ENCODE measurements at places on chromosomes 4 and X.

DNA sequence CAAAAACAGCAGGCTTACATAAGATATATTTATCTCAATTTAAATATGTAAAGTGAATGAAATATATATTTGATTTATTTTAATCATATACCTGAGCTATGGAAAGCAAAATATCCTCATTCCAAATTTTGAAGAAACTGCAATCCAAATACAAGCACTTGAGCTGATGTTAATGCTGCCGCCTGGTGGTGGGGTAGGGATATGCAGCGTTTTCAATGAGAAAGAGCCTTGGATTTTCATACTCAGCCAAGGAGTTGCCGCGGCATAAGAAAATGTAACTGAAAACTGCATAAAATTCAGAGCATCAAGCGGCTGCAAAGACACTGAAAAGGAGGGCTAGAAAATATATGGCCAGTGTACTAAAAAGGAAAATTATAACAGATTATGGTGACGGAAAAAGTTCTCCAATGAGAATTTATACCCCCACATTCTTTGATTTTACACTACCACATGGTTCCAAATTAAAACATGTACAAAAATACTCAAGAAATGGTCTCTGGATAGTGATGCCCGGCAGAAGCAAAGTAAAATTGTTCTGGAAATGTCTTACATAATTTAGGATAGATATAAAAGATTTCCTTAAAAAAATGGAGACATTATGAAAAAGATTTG is 660.3 kb upstream of the PITX2 start:
- no peak for DNase-seq

DNA sequence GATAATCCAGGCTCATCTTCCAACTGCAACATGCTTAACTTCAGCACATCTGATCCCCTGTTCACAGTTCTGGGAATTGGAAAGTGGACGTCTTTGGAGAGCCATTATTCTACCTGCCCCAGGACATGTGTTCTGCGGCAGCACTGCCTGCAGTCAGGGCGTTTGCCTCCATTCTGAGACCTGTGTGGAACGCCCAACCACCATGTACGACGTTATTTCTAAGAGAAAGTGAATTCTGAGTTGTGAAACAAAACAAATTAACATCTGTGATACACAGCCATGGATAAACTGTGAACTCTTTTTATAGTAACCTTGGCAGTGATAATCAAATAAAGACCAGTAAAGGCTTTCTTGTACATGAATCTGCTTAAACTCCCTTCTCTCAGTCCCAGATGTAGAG is 195.8 kb downstream of the AASDH start:
- DNase-seq = no peak

- DNase-seq = no peak
Measured at GRCh38 chr4:165450871-165451270, 72.1 kb downstream of the CPE start.

GRCh38 chr4:143355540-143356217 is 19.0 kb downstream of the GAB1 start:
- DNase-seq = no peak
